ENCODE measurements at places on chromosomes 16 and 17.

GRCh38 chr16:76947749-76948148 lies 243.2 kb upstream of the MON1B start:
- DNase-seq = peak; percentile 79

- DNase-seq = no peak
Observed at GRCh38 chr16:17773698-17774101, 302.9 kb upstream of the XYLT1 start.

GRCh38 chr17:4116516-4116915 lies 26.3 kb downstream of the ZZEF1 start:
- no peak for DNase-seq

GRCh38 chr16:79754081-79754480 lies 153.5 kb upstream of the MAF start:
- no peak for DNase-seq

Data from NCI-H2081 (cell line).